ENCODE measurements at places on chromosomes 13 and 19. TPM values are rescaled to one million over a fixed set of nuclear protein-coding genes. Genes with fewer than 3 reads are reported as not detected.

Gene OR7D2
- total RNA-seq, result under 0.01 TPM

Gene FCAR
- total RNA-seq, result not detected

Gene NXNL1
- total RNA-seq, result not detected

Gene ACER1
- total RNA-seq, result not detected

Gene ZNF571
- 0.78 TPM for total RNA-seq

Gene ACTMAP
- 11.3 TPM for total RNA-seq

Gene XPO4
- total RNA-seq, result 13.1 TPM

Gene CYP4F2
- total RNA-seq, result not detected

Gene CATSPERD
- not detected for total RNA-seq

Gene C19orf73
- total RNA-seq, result 0.32 TPM

Gene ENOX1
- 2.8 TPM for total RNA-seq

Gene CPAMD8
- 0.91 TPM for total RNA-seq

Gene ETV2
- total RNA-seq, result not detected

Gene ICAM4
- total RNA-seq, result 9.3 TPM

Gene ZNF296
- total RNA-seq, result 1.5 TPM

Gene RINL
- 5.8 TPM for total RNA-seq

Gene MEIOSIN
- total RNA-seq, result 0.13 TPM

Gene CGB1
- not detected for total RNA-seq

Gene VSTM2B
- not detected for total RNA-seq

Gene SLITRK5
- 2.8 TPM for total RNA-seq

Gene SLC10A2
- not detected for total RNA-seq

Gene APOC1
- 57.2 TPM for total RNA-seq

Gene ZNF507
- total RNA-seq, result 8.7 TPM

Gene SPACA4
- total RNA-seq, result not detected

Gene SIGLEC14
- not detected for total RNA-seq

Gene DCT
- total RNA-seq, result 0.32 TPM

Gene CFD
- 0.91 TPM for total RNA-seq

Gene MAB21L1
- total RNA-seq, result 0.08 TPM

Gene ZNF583
- total RNA-seq, result 2.8 TPM

Gene LYPD5
- total RNA-seq, result not detected

Gene KLK15
- total RNA-seq, result not detected

Gene CD33
- total RNA-seq, result not detected

Gene PLEKHJ1
- total RNA-seq, result 72.8 TPM

Gene BRME1
- total RNA-seq, result not detected

Gene POGLUT2
- 19.5 TPM for total RNA-seq

Gene GAPDHS
- not detected for total RNA-seq

Gene NAPSA
- total RNA-seq, result not detected

Gene ADM5
- total RNA-seq, result 1.7 TPM

Gene SIGLEC12
- not detected for total RNA-seq

Gene FBN3
- not detected for total RNA-seq

Gene ZNF845
- total RNA-seq, result 4.4 TPM

Gene SYCN
- not detected for total RNA-seq

Gene TNFSF9
- 1.3 TPM for total RNA-seq

Gene COMP
- not detected for total RNA-seq

Gene PCDH9
- 8.7 TPM for total RNA-seq

Gene ZNF90
- total RNA-seq, result 5.2 TPM

Gene NKG7
- total RNA-seq, result not detected

Gene IGFL3
- total RNA-seq, result 1.9 TPM

Gene HNRNPM
- total RNA-seq, result 96.7 TPM

Gene PINLYP
- total RNA-seq, result 5.3 TPM

Gene MEF2B
- total RNA-seq, result 0.48 TPM

Gene ADGRE2
- total RNA-seq, result 5.2 TPM
